Astrocyte of the spinal cord (primary cell): ENCODE measurements at places on chromosomes 12 and 14.

GRCh38 chr12:8996682-8997405 lies 7.5 kb downstream of the KLRG1 start:
- DNase-seq: peak; percentile 28

- DNase-seq: no peak
Measured at GRCh38 chr14:81388336-81388735, 11.8 kb downstream of the STON2 start.

DNA sequence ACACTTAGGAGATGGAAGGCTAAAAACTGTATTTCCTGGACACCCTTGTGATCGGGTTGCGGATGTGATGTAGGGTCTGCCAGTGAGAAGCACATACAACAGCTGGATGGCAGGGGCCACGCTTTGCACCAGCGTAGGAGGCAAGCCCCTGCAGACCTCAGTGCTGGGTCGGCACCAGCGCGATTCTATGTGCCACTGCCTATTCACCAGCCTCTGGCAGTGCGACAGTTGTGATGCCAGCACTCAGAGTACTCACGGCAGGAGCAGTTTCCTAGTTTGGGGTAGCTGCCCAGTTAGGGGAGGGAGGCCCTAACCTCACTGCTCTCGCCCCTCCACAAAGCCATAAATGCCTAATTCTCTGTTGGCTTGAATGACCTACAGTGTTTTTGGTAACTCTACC lies 31.6 kb downstream of the SPTLC2 start:
- no peak for DNase-seq

DNA sequence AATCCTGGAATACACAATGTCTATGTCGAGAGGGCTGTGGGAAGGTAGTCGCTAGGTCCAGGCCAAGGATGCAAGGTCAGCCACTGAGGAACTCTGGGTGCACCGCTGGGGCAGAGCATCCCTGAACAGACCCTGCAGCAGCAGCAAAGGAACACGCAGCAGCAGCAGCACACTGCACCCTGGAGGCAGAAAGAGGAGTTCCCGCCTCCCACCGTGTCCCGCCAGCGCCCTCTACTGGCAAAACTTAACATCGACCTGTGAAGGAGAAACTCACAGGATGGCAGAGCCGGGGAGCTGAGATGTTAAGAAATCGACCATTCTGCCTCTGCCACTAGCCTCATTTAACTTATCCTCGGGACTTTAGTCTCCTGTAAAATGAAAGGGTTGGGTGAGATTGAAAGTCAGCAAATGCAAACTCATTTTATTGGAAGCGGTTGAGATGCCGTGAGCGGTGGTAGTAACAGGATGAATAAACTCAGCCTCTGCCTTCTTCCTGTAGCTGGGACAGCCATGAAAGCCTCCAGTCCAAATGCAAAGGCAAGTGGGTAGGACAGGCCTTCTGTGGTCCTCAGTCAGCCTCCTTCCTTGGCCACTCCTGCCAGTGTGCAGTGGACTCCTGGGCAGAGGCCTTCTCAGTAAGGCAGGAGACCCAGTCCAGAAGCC lies 45.6 kb downstream of the STAB2 start:
- peak; percentile 16 for DNase-seq

DNA sequence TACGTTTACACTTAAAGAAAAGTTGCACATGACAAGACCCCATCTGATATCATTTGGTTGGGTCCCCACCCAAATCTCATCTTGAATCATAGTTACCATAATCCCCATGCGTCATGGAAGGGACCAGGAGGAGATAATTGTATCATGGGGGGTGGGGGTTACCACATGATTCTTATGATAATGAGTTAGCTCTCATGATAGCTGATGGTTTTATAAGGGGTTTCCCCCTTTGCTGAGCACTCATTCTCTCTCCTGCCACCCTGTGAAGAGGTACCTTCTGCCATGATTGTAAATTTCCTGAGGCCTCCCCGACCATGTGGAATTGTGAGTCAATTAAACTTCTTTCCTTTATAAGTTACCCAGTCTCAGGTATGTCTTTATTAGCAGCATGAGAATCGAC lies 60.3 kb downstream of the PHLDA1 start:
- DNase-seq: no peak

GRCh38 chr12:40502322-40502721 lies 189.9 kb upstream of the CNTN1 start:
- DNase-seq: no peak

GRCh38 chr12:133236144-133236543 lies 467 bp upstream of the ANHX start:
- no peak for DNase-seq

DNA sequence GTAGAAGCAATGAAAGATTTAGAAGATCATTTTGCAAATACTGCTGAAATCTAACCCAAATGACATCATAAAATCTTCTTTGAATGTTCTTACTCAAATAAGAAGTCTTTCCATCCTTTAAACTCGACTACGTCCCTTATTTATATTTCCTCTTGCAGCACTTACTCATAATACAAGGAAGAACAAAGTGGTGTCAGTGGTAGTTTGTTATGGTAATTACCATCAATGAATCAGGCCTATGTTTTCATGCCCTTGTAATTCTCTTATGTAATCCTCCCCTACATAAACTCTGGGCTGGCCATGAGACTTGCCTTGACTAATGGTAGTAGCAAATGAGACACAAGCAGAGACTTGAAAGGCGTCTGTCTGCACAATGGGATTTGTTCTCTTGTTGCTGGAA lies 17.0 kb downstream of the EEA1 start:
- DNase-seq: peak; percentile 75

DNA sequence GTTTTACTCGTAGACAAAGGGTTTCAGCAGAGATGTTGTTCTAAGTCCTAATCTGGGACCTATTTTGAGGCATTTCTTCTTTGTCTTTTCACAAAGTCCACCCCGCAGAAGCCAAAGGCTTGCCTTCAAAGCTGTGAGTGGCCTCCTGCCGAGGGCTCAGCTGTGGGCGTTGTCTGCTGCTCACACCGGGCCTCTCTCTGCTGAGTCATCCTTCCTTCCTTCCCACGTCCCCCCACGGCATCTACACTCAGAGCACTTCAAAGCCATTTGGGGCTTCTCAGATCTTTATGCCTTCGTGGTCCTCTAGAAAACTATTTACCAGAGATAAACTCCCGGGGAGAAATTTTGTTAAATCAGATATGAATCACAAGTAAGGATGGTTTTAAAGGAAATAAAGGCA lies 115.9 kb upstream of the TMPO start:
- peak; percentile 88 for DNase-seq

GRCh38 chr12:75774261-75775052 lies 257.1 kb downstream of the PHLDA1 start:
- DNase-seq: peak; percentile 43

DNA sequence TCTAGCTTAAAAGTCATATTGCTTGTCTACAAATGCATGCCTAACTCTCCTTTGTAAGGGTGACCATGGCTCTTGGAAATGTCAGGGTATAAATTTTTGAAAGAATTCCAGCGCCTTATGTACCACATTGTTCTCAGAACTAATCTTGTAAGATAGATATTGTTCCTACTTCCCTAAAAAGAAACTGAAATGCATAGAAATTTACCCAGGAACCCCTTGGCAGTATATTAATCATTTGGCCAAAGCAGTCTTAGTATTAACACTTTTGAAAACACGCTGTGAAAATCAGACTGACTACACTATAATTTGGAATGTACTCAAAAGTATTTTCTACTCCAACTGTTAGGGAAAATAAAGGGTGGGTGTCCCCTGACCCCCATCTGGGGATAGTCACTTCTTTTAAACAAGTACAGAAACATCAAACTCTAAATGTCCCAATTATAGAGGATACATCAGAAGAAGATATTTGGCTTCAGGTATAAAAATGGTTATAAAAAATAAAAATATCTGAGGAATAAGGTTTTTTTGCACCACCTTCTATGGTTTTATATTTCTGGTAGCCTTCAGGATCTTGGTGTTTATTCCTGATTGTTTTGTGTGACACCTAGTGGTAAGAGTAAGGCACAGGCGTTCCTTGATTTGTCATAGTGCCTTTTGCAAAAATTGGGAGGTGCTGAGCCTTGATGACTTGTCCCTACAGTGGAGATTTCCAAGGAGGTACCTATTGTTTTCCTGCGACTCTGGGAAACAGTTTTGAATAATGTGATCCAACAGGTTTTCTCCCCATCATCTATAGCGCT lies 2.2 kb upstream of the NFKBIA start:
- peak; percentile 67 for DNase-seq
